Activated CD8-positive, alpha-beta T cell treated with anti-CD3 and anti-CD28 coated beads for 36 hours (primary cell): ENCODE measurements at places on chromosomes 16 and 17. TPM values are rescaled to one million over a fixed set of nuclear protein-coding genes. Genes with fewer than 3 reads are reported as not detected.

The KRT14 gene
- not detected for total RNA-seq

The KRTAP16-1 gene
- total RNA-seq: not detected

The ENGASE gene
- total RNA-seq: 41.8 TPM

The PSKH1 gene
- total RNA-seq: 8.5 TPM

The ALOXE3 gene
- not detected for total RNA-seq

The IGF2BP1 gene
- total RNA-seq: 0.18 TPM

The MATCAP1 gene
- 49.5 TPM for total RNA-seq

- peak; percentile 20 for DNase-seq
Measured at GRCh38 chr17:4833941-4834680, 971 bp downstream of the MINK1 start.

GRCh38 chr16:27181019-27181790 is 22.1 kb upstream of the KDM8 start:
- no peak for DNase-seq

GRCh38 chr17:14926526-14927122 is 338.5 kb downstream of the PMP22 start:
- DNase-seq: peak; percentile 63

DNA sequence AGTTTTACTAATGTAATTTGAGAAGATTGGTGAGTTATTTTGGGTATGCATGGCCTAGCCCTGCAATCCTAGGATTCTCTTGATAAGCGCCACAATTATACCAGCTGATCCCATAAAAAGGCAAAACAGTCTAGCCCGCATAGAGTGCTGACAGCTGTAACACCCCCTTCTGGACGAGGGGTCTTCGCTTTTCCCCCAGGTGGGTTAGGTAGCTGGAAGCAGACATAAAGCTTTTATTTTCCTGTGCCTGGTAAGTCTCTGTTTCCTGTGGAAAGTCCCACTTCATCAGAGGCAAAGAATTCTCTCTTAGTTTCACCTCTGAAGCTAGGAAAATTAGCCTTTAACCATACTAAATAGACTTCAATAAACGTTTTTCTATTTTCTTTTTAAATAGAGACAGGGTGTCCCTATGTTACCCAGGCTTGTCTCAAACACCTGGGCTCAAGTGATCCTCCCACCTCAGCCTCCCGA is 108.3 kb downstream of the YPEL2 start:
- no peak for DNase-seq

DNA sequence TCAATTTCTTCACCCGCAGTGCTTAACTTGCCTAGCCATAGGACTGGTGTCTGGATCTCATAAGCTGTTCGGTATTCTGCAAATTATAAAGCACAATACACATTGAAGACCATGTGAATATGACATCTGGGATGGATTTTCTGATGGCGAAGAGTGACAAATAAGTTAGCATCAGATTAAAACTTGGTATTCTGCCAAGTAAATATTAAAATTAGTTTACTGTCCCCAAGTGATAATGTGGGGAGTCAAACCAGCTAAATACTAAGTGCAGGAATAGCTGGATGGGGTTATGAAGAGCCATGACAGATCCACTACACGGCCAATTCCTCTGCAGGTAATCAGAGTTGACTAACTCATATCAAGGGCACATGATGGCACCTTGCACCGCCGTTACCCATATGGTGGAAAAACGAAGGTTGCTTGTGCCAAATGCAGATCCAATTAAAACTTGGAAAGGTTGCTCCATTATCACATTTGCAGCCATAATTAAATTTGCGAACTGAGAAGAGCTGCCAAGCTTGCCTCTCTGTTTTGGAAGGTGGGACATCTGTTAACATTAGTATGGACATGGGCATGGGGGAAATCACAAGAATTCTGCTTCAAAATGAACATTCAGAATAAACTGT is 114.9 kb upstream of the TOM1L1 start:
- DNase-seq: no peak

- no peak for DNase-seq
Measured at GRCh38 chr17:35546487-35546886, 9.0 kb upstream of the SLFN12L start.

DNA sequence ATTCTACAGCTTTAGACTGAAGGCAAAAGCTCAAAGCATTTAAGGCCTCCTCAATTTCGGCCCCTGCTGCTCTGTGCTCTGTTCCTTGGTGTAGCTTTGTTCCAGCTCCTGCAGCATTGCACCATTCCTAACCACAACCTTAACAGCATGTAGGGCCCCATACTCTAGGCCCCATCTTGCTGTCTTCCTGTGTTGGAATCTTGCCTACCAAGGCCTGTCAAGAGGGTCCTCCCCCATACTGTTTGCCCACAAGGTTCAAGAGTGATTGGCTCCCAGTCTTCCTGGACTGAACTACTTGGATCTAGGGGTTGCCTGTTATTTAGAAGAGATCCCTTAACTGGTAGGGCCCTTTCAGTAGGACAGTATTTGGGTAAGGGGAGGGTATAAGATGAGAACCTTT is 26.8 kb downstream of the TRPV2 start:
- DNase-seq: no peak
